ENCODE measurements at places on chromosomes 3 and 15.

- DNase-seq = no peak
Measured at GRCh38 chr15:74046275-74046674, 36.1 kb downstream of the GOLGA6A start.

DNA sequence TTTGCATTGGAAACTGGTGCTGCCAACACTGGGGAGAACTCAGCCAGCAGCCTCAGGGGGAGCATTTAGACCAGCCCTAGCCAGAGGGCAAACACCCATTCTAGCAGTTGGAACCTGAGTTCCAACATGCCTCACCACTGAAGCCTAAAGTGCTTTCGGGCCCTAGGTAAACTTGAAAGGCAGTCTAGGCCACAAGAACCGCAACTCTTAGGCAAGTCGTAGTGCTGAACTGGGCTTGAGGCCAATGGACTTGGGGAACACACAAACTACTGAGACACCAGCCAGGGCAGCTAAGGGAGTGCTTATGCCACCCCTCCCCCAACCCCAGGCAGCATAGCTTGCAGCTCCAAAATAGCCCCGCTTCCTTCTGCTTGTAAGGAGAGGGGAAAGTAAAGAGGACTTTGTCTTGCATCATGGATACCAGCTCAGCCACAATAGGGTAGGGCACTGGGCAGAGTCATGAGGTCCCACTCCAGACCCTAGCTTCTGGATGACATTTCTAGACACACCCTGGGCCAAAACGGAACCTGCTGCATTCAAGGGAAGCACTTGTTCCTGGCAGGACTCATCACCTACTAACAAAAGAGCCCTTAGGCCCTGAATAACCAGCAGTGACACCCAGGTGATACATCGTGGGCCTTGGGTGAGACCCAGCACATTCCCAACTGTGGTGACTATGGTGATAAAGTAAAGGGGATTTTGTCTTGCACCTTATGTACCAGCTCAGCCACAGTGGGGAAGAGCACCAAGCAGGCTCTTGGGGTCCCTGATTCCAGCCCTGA, 37.3 kb upstream of the TEX9 start:
- no peak for DNase-seq

DNA sequence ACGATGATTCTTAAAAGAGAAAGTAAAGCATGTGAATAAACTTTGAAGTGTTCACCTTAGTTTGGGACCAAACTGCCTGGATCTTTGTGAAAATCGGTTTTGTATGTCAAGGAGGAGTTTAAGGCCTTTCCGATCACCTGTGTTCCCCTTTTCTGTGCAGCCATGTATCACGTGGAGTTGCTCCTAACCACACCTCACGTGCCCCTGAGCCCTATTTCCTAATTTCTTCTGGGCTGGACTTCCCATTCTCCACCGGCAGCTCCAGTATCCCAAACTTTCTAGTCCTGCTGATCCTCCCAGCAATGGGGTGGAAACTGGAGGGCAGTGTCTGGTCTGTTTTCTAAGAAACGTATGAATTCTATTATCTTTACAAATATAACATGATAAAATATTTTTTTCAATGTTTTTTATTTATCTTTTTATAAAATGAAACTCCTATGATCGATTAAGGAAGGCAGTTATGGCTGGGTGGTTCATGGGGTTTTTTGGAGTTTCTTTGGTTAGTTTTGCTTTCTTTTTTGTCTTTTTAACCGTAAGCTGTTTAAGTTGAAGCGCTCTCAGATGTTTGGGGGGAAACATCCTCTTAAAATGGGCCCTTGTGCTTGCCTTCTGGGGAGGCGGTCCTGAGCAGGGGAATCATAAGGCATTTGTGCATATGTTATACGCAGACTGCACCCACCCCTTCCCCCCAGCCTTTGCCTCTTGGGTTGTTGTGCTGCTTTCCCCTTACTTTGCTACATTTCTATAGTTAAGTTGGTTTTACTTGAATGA, 43.6 kb upstream of the WWTR1 start:
- DNase-seq = no peak

- DNase-seq = no peak
Measured at GRCh38 chr3:43923104-43923882, 232.6 kb downstream of the ABHD5 start.
